ENCODE measurements at places on chromosomes 11 and 22.

GRCh38 chr11:67670316-67671210, 3.9 kb downstream of the ALDH3B2 start:
- ATAC-seq, result no peak

GRCh38 chr11:106475181-106475580, 397.7 kb downstream of the AASDHPPT start:
- ATAC-seq, result no peak

DNA sequence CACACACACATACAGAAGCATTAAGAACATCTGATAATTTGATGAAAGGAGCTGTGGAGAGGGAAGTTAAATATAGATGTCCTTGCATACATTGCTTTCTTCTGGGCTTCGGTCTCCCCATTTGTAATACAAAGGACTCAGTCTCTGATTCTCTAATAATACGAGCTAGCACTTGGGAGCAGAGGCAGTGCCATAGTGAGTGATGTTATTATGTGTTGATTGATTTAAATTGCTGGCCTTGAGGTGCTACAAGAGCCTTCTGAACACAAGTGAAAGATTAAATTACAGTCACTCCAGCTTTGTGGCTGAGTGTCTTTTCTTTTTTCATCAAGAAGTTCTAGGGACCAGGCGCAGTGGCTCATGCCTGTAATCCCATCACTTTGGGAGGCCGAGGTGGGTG, 61.5 kb upstream of the HMGXB4 start:
- no peak for ATAC-seq

GRCh38 chr22:32042924-32043323, at the start of gene SLC5A1:
TSS of gene SLC5A1 (plus strand) at chr22:32043261. CDS start at chr22:32043282, 21 bp downstream.
- no peak for ATAC-seq

DNA sequence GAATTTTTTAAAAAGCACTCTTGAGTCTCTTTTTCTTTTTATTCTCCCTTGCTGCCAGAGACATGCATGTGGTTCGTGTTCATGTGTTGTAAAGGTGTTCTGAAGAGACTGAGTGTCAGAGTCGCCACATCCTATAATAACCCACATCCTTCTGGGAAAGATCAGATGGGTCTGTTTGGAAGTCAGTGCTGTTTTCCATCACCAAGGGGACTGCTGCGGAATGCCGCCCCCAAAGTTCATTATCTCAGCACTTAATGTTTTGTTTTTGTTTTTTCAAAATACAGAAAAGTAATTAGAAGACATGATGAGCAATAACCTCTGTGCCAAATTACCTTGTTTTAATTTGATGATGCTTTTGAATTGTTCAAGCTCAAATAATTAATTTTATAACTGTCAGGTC, 56.9 kb upstream of the EIF3M start:
- no peak for ATAC-seq
